ENCODE measurements at places on chromosomes 6 and 20.

DNA sequence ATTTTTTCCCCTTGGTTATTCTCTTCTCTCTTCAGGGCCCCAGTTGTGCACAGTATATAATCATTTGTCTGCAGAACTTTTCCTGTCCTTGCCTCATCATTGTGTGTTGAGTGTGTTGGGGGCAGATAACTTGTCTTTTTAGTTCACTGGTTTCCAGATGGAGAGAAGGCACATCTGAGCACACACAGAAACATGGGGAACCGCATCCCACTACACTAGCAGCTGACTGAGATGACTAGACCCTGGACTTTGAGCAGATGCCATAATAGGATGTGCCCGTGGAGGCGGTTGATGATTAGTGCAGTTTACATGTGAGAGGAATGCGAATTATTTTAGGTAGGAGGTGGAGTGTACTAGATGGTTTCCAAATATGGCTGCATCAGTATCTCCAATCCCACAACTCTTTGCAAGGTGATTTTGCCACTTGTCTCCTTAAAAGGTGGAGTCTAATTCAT, 26.5 kb upstream of the SH3BGRL2 start:
- no peak for DNase-seq

- peak; percentile 26 for DNase-seq
These were observed 272.1 kb upstream of the TAB2 start for GRCh38 chr6:149045404-149045803.

DNA sequence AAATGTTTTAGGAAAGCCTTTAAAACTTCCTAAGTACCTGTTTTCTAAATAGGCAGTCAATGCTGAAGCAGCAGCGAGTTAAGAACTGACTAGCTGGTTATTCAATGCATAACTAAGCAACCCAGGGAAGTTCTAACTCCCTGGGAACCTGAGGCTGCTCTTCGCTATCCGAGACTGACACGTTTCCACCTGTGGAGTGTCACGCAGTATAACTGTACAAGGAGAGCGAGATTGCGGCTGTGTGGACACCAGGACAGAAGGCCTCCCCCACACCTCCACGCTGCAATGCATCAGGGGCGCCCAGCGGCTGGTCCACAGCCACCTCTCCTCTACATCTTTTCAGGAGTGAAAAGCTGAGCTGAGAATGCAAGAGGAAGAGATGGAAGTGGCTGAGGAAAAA, 8.0 kb downstream of the PXDC1 start:
- no peak for DNase-seq

GRCh38 chr6:138310294-138310693, 67.4 kb upstream of the SMIM28 start:
- DNase-seq, result no peak

- DNase-seq, result no peak
These were observed 4.0 kb upstream of the ZMYND8 start for GRCh38 chr20:47360297-47361056.
